ENCODE measurements at places on chromosomes 6 and 20. TPM values are rescaled to one million over a fixed set of nuclear protein-coding genes. Genes with fewer than 3 reads are reported as not detected.
A peak's percentile ranks its signal among the peaks of the same experiment; 100 is the strongest.

GRCh38 chr6:84026721-84027164 is 6.8 kb upstream of the MRAP2 start:
- no peak for DNase-seq

DNA sequence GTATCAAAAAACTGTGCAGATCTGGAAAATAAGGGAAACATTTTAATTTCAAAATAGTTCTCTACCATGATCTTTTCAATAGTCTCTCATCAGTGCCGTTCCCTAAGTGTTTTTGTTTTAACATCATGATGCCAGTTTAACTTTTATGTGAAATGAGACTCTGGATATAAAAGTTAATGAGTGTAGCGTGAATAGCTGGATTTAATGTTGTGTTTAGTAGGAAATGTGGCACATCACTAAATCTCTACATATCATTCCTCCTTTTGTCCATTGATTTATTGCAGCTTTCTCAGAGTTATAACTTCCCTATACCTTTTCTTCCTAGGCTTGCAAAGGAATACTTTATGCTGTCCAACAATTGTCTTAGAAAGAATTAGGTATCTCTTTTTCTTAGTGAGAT is 81.4 kb upstream of the SCGN start:
- DNase-seq: no peak

- DNase-seq: peak; percentile 91
Measured at GRCh38 chr6:158060455-158061360, 79.0 kb downstream of the SYNJ2 start.

DNA sequence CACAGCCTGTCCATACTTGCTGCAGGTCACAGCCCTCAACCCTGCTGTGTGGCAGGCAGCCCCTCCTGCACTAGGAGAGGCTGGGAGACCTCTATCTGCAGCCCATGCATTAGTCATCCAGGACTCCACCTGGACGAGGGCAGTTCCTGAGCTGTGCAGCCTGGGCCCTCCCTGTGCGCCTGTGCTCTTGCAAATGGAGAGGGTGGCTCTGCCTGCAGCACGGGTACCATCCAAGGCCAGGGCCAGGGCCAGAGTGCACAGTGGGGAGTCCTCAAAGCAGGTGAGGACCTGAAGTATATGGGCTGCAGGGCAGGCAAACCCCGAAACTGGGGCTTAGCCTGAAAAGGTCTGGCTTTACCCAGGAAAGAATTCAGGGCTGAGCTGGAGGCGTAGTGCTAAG is 89.8 kb upstream of the PHACTR3 start:
- DNase-seq: no peak

DNA sequence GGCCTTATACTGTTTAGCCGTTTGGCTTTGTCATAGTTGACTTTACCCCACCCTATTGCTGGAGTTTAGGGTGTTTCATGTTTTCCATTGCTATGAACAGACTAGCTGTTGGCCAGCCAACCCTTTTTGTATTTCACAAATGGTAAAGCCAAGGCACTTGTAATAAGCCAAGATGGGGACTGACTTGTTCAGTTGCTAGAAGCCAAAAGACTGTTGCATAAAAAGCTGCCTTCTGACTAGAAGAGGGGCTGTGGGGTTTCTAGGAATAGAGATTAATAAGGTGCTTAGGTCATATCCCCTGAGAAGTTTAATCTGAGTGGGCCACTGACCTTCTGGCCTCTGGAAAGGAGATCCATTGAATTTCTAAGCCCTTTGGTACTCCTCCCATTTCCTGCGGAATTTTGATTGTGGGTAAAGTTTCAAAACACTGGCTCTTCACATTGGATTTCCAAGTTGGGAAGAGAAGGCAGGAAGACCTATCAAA is 211.1 kb downstream of the PLCB4 start:
- DNase-seq: no peak

DNA sequence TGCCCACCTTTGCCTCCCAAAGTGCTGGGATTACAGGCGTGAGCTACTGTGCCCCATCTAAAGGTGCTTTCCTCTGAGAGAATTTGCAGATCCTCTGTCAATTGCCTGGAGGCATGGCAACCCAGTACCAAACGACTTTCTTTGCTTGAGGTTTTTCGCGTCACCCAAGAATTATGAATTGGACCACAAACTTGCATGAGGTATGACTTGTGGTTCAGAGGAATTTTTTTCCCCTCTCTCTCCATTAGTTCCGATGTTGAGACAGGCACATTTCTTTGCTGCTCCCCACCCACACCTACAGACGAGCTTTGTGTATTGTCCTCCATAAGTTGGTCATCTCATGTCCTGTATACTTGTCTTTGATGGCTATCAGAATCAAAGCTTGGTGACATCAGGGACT is 11.8 kb upstream of the SCAF8 start:
- DNase-seq: no peak

GRCh38 chr6:126696921-126697693 is 357.2 kb downstream of the CENPW start:
- DNase-seq: no peak

GRCh38 chr20:62459488-62459887 is 16.3 kb downstream of the GATA5 start:
- no peak for DNase-seq

DNA sequence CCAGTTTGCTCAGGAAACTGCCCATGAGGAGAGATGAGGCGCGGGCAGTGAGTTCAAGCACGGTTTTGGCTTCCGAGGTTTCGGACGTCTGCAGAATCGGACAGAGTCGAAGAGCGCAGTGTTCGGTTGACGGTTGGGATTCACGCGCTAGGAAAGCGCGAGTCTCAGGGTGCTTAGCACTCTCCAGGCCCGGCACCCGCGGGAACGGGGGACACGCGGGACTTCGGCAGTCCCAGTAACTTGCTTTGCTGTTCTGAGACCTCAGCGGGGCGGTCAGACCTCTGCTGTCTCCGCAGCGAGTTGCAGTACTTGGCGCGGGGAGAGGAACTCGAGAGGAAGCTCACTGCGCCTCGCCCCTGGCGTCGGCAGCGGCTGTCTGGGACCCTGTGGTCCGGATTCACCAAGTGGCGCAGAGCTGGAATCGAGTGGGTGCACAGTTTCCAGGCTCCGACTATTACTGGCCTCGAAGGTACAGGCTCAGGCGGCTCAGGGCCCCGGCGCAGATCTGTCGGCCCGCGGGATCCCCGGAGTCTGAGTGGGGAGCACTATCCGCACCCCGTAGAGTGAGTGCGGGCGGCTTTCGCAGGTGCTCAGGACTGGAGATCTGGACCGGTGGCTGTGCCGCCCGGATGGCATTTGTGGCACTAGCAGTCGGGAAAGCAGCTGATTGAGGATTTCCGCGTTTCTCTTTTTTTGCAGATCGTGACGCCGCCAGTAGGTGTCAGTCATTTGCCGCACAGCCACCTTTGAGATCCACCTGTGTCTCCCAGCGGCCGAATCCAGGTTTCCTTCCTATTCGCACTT is at the start of gene POM121L2:
TSS of gene POM121L2 (minus strand) at position 128 of the 804 bp plus-strand sequence. CDS start at position 25, 103 bp downstream.
- DNase-seq: peak; percentile 42

Gene DNAJC5
- total RNA-seq: 42.3 TPM

Gene HCK
- 4.9 TPM for total RNA-seq

Gene SIRPD
- total RNA-seq: not detected

GRCh38 chr6:150346346-150346745 is 22.5 kb upstream of the IYD start:
- DNase-seq: no peak

DNA sequence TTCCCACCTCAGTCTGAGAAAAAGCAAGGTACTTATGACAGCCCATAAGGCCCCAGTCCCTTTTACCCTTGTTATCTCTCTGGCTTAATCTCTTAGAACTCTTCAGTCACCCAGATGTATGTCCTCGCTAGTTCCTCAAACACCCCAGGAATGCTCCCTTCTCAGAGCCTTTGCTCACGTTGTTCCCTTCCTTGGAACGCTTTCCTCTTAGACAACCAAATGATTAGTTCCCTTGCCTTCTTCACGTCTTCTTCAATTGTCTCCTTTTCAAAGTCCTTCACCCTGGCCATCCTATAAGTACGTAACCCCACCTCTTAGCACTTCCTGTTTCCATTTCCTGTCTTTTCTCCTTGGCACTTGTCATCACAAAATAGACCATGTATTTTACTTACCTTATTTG is 1.1 kb upstream of the APOBEC2 start:
- DNase-seq: no peak

DNA sequence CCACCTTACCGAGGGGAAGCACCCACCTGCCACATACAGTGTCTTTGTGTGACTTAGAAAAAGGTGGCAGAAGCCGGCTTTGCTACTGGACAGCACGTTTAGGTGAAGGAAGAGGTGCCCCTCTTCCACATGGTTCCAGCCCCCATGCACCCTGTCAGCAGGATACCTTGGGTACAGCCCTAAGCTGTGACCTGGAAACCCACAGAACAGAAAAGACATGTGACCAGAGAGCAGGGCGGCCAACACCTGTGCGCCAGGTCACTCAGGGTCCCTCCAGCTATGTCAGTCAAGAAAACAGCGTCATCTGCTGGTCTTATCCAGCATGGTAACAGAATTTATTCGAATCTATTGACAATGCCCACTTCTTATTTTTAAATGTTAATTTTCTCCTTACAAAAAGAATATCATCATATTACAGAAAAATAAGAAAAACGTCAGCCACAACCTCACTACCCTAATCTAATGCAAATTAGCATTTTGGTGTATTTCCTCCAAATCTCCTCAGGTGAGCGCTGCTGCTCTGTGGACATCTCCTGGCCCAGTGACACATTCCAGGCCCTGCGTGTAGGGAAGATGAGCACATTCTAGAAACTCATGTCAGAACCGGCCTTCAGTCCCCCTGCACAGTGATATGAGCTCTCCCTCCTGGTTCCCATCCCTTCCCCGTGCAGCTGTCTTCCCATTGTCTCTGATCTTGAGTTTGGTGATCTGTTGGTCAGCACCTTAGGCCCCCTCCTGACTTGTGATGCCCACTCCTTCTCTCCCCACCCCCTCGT is 37.2 kb downstream of the GTF2H5 start:
- no peak for DNase-seq

- DNase-seq: peak; percentile 42
Measured at GRCh38 chr6:144036064-144036834, 28.2 kb upstream of the PLAGL1 start.

DNA sequence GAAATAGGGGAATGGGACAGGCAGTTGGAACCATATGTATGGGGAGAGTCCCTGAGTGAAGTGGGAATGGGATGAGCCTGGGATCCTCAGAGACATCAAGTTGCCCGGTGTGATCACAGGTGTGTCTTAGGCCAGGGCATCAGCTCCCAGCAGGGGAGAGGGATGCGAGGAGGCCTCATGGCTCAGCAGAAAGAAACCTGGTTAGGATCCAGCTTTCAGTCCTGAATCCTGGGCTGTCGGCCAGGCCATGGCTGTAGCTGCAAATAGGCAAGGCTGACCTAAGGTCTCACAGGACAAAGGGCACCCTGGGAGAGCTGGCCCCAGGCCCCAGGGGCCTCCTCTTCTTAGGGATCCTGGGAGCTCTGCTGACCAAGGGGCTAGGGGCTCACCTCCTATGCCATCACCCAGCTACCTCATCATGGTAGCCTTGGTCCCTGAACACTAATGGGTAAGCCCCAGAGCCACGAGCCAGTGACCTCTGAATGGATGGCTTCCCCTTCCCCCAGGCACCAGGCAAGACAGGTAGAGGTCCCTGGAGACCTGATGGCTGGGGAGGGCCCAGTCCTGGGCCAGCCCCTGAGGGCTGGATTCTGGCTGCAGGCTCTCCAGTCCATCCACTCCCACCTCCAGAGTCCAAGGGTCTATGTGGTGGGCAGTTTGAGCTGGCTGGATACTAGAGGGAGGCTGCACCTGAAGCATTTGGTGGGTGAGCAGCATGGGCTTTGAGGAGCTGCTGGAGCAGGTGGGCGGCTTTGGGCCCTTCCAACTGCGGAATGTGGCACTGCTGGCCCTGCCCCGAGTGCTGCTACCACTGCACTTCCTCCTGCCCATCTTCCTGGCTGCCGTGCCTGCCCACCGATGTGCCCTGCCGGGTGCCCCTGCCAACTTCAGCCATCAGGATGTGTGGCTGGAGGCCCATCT is at the start of gene SLC22A7:
TSS of gene SLC22A7 (plus strand) at position 617 of the 921 bp plus-strand sequence. CDS start at position 716, 99 bp downstream.
- DNase-seq: peak; percentile 80

Gene TP53TG5
- total RNA-seq: 1.2 TPM

DNA sequence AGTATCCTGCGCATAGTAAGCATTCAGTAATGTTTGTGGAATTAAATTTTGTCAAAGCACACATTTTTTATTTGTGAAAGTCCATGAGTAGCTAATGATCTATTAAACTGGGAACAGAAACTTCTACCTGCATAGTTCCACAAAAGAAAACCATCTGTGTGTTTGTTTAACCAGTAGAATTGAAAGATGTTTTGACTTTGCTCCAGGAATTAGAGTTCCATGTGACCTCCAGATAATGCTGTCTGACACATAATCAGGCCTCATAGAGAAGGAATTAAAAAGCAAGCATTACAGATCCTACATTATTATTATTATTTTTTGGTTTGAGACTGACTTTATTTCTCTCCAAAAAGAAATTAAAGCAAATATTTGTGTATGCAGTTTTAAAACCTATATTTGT is 126.5 kb downstream of the PACRG start:
- no peak for DNase-seq

DNA sequence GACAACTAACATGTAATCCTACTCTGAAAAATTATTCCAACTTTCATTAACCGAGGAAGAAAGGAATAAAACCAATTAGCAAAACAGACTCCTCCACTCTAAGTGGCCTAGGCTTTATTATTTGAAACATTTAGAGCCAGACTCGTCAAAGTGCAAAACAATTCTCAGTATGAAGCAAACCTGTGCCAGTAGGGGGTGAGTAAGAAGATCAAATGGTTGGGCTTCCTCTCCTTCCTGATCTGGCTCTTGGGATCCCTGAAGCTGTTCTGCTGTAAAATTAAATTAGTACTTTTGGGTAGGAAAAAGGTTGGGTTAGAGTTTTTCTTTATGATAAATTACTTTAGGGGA is 177.6 kb upstream of the MAN1A1 start:
- DNase-seq: no peak

Gene NRSN1
- total RNA-seq: not detected

DNA sequence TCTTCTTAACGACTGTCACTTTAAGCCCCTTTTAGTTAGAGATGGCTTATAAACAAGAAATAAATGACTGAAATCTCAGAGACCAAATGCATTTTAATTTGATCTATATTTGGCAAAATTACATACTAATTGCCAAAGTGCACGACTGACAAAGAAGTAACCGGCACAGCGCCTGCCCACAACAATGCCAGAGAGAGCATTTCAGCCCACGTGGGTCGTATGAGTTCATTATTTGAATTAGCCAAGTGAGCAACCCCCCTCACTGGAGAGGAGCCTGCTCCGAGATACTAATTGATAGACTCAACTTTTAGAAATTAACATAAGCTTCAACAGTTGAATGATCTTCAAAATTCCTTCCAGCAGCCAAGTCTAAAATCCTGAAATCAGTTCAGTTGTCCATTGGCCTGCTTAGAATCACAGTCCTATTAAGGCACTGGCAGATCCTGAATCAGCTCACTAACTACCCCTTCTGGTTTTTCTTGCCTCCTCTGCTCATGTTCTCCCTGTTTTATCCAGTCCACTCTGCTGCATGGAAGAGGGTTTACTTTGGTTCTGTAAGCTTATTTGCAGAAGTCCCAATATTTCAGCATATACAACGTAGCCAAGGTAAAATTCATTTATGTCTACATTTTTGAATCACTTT is 519.1 kb upstream of the AGPAT4 start:
- no peak for DNase-seq

Gene RNF182
- not detected for total RNA-seq

- DNase-seq: no peak
Measured at GRCh38 chr20:5734602-5735001, 15.6 kb upstream of the SHLD1 start.

Gene SYNDIG1
- total RNA-seq: 11.5 TPM

- no peak for DNase-seq
Measured at GRCh38 chr6:91088515-91088914, 501.6 kb upstream of the MAP3K7 start.

GRCh38 chr6:75926293-75927168 is 145.9 kb downstream of the IMPG1 start:
- no peak for DNase-seq
